ENCODE measurements at places on chromosomes 6 and 20.

- peak; percentile 12 for DNase-seq
Measured at GRCh38 chr20:58131151-58131550, 97.3 kb downstream of the ANKRD60 start.

DNA sequence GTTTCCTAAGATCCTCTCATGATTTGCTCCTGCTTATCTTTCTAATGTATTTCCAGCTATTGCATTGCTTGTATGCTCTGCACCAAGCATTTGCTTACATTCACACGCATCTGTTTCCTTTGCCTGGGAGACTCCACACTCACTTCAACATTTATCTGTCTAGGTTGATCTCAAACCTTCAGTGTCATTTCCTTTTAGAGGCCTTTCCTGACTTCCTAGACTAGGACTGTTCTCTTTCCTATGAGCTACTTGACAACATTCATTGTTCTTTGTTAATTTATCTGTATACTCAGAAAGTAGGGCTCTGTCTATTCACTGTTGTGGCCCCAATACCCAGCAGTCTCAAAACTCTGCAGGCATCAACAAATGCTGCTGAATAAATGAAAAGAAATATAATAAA lies 84.4 kb downstream of the WASF1 start:
- DNase-seq = no peak

DNA sequence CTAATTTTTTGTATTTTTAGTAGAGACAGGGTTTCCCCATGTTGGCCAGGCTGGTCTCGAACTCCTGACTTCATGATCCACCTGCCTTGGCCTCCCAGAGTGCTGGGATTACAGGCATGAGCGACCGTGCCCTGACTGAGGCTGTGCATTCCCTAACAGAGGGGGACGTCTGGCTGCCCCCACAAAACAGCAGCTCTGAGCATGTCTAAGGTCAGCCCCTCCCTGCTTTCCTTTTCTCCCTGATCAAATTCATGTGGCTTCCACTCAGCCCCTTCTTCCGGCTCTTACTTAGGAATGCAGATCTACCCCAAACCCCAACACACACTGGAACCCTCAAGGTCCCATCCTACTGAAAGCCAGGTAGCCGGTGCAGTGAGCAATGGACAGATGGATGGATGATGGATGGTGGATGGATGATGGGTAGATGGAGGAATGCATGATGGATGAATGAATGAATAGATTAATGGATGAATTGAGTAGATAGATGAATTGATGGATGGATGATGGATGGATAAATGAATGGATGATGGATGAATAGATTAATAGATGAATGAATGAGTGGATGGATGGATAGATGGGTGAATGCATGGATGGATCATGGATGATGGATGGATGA lies 91.5 kb upstream of the BHLHE23 start:
- no peak for DNase-seq

DNA sequence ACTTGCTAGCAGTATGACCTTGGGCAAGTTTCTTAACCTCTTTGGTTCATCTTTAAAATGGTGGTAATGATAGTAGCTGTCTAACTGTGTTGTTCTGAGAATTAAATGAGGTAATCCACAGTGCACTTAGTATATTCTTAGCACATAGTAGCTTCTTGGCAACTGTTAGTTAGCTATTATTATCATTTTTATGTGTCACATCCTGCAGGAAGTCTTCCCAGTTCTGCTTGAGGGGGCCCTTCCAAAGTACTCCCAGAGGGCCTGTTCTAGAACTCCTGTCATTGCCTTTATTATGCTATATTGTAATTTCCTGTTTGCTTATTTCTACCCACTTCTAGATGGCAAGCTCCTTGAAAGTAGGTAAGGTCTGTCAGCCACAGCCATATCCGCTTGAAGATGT lies 30.6 kb downstream of the ANKS1A start:
- DNase-seq = no peak

- no peak for DNase-seq
Measured at GRCh38 chr6:16166871-16167608, 38.2 kb downstream of the MYLIP start.

- DNase-seq = no peak
Measured at GRCh38 chr6:125981571-125982185, 4.7 kb upstream of the TRMT11 start.

GRCh38 chr6:15574486-15574885 lies 88.3 kb downstream of the DTNBP1 start:
- no peak for DNase-seq

DNA sequence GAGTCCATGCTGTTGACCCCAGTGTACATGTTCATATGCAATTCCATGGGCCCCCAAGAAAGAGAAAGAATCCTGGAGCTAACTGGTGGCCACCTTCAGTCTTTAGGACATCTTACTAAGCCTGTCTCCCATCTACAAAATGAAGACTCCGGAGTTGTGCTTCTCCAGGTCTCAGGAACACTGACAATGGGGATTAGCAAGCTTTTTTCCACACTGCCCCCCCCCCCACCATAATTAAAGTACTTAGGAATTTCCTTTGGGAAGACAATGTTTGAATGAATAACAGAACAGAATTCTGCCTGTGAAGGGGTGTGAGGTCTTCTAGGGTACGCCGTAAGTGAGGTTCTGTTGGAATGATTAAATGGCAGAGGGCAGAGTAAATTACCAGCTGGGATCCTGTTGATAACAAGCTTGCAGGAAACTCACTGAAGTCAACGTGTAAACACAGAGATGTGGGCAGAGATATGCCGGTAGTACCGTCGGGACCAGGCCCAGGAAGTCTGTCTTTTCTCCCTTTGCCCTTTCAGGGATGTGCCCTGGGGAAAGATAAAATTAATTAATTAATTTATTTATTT lies 63.1 kb downstream of the ANKRD6 start:
- no peak for DNase-seq

- peak; percentile 64 for DNase-seq
Measured at GRCh38 chr20:40689943-40690835, 1.2 kb upstream of the MAFB start.

DNA sequence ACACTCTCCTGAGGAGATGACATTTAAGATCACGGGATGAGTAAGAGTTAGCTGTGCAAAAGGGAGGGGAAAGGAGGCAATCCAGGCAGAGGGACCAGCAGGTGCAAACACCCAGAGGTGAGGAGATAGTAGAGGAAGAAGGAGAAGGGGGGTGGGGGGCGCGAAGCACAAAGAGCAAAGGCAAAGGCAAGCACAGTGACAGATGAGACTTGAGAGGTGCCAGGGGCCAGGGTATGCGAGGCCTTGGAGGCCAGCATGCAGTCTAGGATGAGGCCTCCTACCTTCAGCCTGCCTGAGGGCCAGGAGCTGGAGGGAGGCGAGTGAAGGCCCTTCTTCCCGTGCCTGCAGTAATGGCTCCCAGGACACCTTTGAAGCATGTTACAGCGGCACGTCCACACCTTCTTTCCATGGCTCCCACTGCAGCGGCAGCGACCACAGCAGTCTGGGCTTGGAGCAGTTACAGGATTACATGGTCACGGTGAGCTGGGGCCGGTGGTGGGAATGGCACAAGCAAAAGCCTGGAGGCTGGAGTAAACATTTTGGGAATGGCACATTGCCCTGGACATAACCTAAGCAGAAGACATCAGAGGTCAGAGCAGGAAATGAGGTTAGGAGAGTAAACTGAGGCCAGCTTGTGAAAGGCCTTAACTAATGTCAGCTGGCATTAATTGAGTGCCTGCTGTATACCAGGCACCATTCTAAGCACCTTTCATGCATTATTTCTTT lies 18.6 kb downstream of the CCM2L start:
- DNase-seq = peak; percentile 69

GRCh38 chr6:12291839-12292604 lies 1.9 kb downstream of the EDN1 start:
- no peak for DNase-seq

DNA sequence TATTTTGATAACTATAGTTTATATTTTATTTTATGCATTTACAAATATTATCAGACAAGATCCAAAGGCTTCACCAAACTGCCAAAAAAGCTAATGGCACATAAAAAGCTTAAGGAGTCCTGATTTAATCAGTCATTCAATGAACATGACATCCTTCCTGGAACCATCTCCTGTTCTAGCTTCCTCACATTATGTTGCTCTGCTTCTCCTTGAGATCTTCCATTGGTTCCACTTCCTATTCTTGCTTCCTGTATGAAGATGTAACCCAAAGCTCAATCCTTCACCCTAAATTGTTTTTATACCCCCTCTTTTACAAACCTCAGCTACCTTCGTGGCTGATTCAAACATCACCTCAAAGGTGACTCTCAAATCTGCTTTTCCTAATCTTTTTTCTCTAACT lies 4.5 kb upstream of the BRD2 start:
- no peak for DNase-seq
